ENCODE measurements at places on chromosomes 4 and X.

DNA sequence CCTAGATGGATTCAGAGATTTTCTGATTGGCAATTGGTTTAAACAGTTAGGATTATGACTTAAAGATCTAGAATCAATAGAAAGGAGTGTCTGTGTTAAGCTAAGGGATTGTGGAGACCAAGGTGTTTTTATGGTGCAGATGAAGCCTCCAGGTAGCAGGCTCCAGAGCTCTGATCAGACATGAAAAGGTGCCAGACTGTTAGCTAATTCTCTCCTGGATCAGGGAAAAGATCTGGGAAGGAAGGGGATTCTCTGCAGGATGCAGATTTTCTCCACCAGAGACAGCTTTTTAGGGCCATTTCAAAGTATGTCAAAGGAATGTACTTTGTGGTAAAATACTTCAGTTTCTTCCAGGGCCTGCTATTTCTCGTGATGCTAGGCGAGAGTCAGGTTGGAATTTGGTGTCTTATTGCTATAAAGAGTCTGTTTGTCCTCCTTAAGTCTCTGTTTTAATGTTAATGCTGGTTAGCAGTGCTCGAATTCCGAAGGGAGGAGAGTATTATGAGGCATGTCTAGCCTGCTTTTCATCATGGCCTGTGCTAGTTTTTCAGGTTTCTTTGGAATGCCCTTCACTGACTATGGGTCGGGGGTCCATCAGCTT is 12.0 kb upstream of the GPR78 start:
- DNase-seq: peak; percentile 62

DNA sequence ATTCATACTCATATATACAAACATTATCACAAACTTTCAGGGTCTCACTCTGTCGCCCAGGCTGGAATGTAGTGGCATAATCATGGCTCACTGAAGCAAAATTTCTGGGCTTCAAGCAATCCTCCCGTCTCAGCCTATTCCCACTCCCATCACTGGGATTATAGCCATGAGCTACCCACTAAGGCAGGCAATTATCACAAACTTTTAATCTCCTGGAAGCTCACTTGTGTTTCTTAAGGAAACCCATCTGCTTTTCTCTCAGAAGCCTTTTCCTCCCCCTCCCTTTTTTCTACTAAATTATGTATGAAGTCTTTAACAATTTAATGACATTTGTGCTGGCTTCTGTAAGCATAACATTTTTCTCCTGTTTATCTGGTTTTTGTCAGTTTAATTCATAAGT is 170.5 kb downstream of the AREG start:
- DNase-seq: no peak

- DNase-seq: no peak
Measured at GRCh38 chr4:134320048-134320447, 118.5 kb upstream of the PABPC4L start.

- no peak for DNase-seq
Measured at GRCh38 chr4:132269303-132269990, 879.6 kb upstream of the PCDH10 start.

GRCh38 chr4:81600520-81601357 is 129.0 kb upstream of the RASGEF1B start:
- DNase-seq: peak; percentile 16

- peak; percentile 87 for DNase-seq
Measured at GRCh38 chr4:53015681-53016080, 153.6 kb downstream of the RASL11B start.

DNA sequence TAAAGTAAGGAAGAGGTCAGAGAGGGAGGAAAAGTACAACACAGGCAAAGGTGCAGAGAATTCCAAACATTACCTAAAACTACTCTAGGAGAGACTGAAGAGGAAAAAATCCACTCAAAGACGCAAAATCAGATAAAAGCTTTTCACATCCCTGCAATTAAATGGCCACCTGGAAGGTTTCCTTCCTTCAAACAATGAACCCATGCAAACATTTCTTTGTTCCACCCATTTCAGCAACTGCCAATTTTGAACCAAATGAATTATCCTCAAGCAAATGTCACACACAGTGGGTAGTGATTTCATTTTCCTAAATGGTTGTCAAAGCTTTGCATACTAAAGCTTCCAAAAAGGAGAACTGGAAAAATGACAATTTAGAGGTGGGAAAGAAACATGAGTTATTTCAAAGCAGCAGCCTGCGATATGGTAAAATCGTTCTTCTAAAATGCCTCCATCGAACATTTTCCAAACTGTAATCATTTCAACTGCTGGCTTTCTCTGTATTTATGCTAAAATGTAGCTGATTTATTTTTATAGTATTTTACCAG is 45.0 kb downstream of the APBB2 start:
- DNase-seq: no peak

- DNase-seq: no peak
Measured at GRCh38 chr4:36432586-36432985, 151.2 kb downstream of the DTHD1 start.

GRCh38 chrX:17192106-17192505 is 182.9 kb upstream of the NHS start:
- no peak for DNase-seq

DNA sequence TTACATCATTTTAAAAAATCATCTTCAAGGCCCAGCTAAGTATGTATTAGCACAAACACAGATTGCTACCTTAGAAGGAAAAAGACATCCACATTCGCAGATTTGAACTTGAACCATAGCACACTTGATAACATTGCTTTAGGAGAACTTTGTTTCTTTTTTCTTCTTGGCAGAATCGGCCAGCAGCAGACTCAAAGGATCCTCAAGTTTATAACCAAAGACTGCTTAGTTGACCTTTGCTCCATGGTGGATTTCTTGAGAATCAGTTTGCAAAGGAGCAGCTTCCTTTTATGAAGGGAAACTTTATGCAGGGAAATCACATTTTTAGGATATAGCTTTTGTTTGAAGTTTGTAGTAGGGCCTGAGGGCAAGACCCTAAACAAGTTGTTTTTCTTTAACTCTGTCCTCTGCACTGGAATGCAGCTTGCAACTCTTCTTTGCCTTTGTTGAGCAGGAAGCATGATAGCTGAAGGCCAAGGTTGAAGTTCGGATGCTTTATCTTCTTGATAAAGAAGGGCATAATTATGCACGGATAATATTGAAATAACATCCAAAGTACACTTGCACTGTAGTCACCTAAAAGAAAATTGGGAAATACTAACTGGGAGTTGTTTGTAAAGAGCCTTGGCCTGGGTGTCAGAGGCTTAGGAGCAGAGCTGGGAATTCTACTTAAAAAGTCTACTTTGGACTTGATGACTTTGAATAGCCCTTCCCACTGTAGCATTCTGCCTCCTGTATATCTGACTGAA is 78.4 kb downstream of the CDS1 start:
- no peak for DNase-seq

- peak; percentile 65 for DNase-seq
Measured at GRCh38 chr4:157217708-157218107, 2.8 kb upstream of the GRIA2 start.

GRCh38 chrX:57422289-57422688 is 135.8 kb downstream of the FAAH2 start:
- DNase-seq: no peak

GRCh38 chr4:176676901-176677300 is 115.8 kb downstream of the VEGFC start:
- no peak for DNase-seq

DNA sequence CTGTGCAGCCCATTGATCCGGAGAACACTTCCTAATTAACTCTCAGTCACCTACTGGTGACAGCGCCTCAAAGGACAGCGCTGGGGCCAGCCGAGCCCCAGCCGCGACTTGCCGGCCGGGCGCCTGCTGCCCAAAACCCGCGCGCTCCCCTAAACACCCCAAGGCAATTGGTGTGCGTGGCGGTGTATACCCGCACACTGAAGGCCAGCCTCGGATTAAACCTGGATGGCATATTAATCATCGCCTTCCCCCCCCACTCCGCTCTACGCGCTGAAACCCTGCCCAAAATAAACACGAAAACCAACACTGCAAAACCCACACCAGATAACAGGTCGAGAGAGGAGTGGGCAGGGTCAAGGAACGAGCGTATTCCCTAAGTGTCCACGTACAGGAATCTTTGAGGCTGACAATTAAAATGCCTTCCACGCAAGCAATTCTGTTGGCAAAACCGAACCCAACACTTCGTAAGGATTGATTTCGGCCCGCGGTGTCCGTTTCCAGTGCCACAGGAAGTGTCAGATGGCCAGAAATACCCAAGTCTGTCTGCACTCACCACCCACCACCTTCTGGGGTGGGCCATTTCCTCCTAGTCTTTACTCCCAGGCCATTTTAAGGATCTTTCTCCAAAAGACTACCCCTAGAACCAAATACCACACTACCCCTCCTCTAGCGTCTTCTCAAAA is 2.7 kb downstream of the BCOR start:
- peak; percentile 52 for DNase-seq

DNA sequence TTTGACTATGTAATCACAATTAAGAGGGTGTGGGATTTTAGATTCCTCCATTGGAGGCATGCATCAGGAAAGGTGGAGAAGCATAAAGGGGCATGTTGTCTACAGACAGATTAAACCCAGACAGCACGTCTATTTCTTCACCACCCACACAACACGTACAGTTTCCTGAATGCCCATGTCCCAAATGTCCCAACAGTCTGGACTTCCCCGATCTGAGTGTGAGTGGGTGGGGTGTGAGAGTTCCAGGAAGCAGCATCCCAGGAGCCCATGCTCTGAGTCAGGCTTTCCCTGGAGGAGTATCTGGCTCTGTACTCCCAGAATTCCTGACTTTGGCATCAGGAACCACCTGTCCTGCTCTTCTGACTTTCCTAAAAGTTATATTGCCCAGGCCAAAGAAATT is 30.8 kb upstream of the NDP start:
- DNase-seq: peak; percentile 3

DNA sequence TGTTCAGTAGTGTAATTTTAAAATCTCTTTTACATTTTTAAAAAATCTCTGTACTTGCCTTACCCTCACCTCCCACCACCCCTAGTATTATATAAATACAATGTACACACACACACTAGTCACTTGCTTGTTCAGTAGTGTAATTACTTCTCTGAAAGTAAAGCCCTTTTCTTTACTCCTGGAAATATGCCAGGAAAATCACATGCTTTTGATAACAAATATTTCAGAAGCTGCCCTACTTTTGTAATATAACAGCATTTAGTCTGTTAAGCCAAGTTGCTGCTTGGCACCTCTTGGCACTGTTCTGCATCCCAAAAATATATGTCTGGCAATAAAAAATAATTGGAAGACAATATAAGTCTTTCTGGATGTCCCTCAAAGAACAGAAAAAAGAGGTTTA is 172.8 kb upstream of the APOOL start:
- DNase-seq: no peak

DNA sequence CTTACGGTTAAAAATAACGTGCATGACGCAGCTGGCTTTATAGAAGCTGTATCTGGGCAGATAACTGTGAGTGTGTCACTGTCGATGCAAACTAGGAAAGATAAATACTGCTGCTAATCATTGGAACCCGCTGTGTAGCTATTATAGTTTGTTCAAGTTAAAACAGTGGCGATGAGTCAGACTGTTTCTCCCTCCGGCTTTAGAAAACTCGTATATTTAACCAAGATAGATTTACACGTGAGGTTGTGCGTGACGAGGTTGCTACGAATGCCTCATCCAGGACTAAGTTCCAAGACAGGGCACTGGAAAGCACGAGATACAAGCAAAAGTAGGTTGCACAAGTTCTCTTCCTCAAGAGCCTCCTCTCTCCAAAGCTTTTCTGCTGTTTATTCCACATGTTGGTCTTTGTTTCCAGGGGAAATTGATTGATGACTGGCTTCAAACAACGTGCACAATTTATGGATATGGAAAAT is 270.7 kb downstream of the FBXW7 start:
- DNase-seq: no peak

- no peak for DNase-seq
Measured at GRCh38 chrX:119363391-119363790, 35.7 kb upstream of the SLC25A43 start.

GRCh38 chrX:32533848-32534247 is 677.5 kb downstream of the DMD start:
- DNase-seq: no peak

DNA sequence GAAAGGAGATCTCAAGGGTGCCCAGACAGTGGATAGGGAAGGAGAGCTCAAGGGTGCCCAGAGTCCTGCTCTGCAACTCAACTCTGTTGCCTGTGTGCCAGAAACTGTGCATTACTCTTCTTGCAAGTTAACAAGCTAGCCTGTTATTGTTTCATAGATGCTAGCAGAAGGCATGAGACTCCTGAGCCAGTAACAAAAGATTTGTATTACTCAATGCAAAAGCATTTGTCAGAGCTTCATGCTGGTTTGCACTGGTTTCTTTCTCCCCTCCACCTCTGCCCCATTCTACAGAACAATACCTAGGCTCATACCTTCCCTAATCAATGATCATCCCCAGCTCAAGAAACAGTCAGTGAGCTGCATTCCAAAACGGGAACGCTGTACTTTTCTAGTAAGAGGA is 124.5 kb upstream of the NEIL3 start:
- no peak for DNase-seq

DNA sequence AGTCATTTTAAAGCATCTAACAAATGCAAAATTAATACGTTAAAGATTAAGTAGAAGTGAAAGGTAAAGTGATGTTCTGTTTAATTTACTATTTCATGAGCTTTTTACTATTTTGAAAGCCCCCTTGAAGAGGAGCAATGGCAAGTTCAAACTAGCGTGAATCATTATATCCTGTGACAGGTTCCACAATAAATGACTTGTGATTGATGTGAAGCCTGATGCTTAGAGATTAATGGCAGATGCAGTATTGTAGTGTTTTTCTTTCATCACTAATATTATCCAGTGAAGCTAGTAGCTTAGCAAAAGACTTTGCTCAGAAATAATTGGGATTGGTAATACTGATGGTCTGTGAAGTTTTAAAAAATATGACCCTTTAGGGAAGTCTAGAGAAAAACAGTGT is 57.3 kb downstream of the STOX2 start:
- no peak for DNase-seq

- DNase-seq: no peak
Measured at GRCh38 chrX:129590596-129590995, 50.5 kb downstream of the OCRL start.

DNA sequence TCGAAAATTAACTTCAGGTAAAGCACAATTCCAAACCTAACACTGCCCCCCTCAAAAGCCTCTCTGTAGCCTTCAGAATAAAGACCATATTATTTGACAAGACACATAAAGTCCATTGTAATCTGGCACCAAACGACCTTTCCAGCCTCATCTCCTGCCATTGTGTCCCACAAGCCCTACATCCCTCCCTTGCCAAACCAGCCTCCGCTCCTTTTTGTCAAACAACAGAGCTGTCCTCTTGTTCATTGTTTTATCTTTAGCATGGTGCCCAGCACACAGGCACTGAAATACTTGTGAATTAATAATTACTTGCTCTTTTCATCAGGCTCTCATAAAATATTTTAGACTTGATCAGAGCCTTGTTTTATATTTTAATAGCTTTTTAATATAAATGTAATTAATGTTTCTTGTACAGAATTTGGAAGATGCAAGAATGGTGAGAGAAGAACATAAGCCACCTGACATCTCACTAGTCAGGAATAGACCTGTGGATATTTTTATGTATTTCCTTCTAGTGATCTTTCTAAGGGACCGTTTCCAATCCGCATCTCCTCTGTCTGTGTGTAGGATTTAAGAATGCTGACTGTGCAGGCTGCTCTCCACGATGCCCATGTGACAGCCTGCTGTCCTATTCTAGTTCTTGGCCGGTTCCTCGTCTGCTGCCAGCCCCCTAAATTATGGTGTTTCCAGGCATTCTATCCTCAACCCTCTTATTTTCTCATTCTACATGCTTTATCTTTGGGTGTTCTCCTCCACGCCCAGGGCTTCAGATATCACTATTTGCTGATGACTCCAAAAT is 3.0 kb upstream of the IRF2 start:
- DNase-seq: no peak

- DNase-seq: peak; percentile 90
Measured at GRCh38 chr4:84719115-84719514, 136.2 kb downstream of the CDS1 start.

- DNase-seq: no peak
Measured at GRCh38 chrX:45952030-45952429, 593.2 kb downstream of the ZNF674 start.
